ENCODE measurements at places on chromosomes 1 and 21.

- no peak for DNase-seq
These were observed 1.9 kb downstream of the PSMB4 start for GRCh38 chr1:151401125-151401788.

DNA sequence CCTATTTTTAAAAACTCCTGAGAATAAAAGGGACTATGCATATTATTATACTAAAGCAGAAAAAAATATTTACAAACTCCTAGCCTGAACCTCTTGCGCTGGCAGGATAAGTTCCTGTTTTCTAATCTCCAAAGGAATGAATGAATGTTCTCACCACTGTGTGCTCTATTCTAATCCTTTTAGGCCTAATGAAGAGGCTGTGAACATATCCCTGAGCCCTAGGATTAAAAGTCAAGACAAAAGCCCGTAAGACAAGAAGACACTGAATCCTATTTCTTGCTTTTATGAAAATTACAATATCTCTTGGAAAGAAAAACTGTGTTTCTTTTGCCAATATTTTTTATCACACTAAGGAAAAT lies 317.5 kb downstream of the HHAT start:
- no peak for DNase-seq

GRCh38 chr1:3014050-3014440 lies 7.2 kb upstream of the ACTRT2 start:
- no peak for DNase-seq

- no peak for DNase-seq
These were observed 40.4 kb downstream of the KRTAP10-1 start for GRCh38 chr21:44499631-44500030.

DNA sequence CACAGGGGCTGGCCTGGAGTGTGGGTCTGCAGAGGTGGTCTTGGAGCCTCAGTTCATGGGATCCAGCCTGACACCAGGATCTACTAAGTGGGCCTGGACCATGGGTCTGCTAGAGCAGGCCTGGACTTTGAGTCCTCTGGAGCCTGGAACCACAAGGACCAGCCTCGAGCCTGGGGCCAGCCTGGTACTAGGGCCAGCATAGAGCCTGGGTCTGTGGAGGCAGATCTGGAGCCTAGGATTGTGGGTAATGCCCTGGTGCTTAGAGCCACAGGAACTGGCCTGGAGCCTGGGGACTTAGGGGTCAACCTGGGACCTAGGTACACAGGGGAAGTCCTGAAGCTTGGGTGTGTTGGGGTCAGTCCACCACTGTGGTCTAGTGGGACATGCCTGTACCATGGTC lies 12.7 kb downstream of the LORICRIN start:
- DNase-seq: no peak

DNA sequence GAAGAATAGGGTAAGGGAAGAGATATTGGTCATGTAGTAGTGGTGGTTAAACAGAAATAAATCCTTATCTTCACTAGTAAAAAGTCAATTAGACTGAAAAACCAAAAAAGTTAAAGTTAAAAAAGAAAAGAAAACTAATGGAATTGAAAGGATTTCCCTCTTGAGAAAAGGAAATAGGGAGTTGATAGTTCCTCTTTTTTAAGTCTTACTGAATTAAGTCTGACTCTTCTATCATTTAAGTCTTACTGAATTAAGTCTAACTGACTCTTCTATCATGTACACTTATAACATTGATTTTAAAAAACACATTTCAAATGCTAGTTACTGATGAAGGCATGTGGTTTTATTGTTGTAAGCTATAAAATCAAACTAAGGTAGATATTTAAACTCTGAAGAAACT lies 49.5 kb upstream of the TENT5C start:
- no peak for DNase-seq

- no peak for DNase-seq
These were observed 38.9 kb upstream of the H6PD start for GRCh38 chr1:9195651-9196050.

GRCh38 chr21:26826801-26827200 lies 18.4 kb downstream of the ADAMTS1 start:
- DNase-seq: no peak

DNA sequence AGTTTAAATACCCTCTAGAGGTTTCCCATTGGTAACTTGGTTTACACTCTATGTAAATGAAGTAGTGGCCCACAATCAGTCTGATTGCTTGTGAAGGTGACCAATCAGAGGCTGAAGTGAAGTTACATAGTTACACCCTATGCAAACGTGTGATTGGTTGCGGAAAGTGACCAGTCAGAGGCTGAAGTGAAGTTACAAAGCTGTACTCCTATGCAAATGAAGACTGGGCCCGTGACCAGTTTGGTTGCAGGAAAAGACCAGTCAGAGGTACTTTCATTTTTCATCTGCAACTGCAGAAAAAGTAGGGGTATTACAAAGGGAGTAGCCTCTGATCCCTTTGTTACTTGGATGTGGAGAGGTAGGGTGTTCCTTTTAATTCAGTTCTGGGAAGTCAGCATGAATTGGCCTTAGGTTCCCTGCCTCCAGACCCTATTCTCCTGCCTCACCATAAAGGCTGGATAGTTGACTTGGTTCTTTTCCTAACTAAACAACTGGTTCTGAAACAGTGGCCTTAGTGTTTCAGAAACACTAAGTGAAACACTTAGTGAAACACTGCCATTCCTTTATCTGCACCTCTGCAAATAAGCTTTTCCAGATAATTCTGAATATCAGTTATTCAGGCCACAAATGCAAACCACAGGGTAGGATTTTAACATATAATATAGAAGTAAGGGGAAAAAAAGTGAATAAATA lies 39.3 kb downstream of the MAGI3 start:
- DNase-seq: no peak

GRCh38 chr1:239811211-239811885 lies 280.3 kb upstream of the FMN2 start:
- DNase-seq: peak; percentile 47

- DNase-seq: no peak
These were observed 5.9 kb upstream of the SIPA1L2 start for GRCh38 chr1:232635778-232636356.

DNA sequence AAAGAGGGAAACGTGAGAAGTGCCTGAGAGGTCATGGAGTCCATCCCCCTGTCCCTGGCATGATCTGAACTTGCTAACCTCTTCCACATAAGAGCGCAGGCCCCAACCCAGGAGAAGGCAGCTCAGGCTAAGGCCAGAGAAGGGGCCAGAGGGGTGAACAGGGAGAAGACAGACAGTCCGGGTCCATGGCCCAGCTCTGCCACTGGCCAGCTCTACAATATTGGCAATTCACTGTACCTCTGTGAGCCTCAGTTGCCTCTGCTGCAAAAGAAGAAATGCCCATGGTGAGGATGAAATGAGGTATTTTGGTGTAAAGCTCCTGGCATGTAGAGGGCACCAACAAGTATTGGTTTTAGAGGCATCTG lies 72.3 kb downstream of the CAMK2N1 start:
- no peak for DNase-seq

DNA sequence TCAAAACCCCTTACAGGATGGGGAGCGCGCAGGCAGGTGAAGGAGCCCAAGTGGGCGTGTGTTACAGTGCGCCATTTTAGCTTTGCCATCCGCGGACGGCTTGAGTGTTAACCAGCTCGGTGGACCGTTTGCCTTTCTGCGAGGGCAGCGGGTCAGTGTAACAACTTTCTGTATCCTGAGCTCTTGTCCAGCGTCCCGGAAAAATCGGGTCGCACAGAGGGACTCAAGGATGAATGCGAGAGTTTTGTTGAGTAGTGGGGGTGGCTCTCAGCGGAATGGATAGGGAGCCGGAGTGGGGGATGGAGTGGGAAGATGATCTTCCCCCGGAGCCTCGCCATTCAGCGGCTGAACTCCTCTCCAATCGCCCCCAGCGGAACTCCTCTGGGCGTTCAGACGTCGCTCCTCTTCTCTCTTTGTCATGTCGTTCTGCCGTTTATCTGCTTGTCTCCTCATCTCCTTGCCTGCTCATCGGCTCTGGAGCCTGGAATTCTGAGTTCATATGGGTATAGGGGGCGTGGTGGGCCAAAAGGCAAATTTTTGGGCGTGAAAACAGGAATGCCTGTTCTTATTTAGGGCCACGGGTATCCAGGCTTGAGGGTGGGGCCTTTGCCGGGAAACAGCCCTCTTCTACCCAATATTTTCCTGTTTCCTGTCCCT lies 295.4 kb downstream of the CTH start:
- DNase-seq: no peak

GRCh38 chr1:216793303-216793702 lies 70.1 kb upstream of the ESRRG start:
- no peak for DNase-seq

- peak; percentile 48 for DNase-seq
These were observed 2.3 kb downstream of the ANP32E start for GRCh38 chr1:150233359-150234308.

DNA sequence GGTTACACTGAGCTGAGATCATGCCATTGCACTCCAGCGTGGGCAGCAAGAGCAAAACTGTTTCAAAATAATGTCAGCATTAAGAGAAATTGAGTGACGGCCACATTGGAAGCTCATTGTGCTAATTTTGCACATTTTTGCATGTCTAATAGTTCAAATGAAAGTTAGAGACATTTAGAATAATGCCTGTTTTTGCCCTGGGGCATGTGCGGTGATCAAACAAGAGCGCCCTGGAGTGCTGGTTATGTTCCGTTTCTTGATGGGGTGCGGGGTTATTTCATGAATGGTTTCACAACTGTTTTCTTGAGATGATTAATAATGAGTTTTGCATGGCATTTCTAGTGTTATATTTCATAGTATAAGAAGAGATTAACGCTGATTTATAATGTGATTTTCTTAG lies 13.1 kb downstream of the OR2T11 start:
- DNase-seq: no peak

- no peak for DNase-seq
These were observed 38.1 kb downstream of the TRPM2 start for GRCh38 chr21:44391345-44392091.

DNA sequence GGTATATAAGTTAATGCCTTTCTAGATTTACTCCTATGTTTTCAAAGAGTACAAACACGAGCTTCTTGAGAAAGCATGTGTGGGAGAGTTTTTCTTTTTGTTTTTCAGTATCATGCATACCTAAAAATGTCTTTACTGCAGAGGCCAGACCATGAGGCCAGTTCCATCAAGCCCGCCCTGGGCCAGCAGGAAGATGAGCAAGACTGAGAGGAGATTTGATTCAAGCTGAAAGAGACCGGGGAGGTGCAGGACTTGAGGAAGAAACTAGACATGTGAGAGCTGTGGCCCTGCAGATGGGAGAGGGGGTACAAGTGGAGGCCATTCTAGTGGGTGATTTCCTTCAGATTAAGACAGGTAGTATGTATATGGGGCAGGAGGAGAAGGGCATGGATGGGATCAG lies 33.4 kb upstream of the NTPCR start:
- DNase-seq: no peak

GRCh38 chr1:183635099-183635605 lies 431 bp downstream of the ARPC5 start:
- no peak for DNase-seq

DNA sequence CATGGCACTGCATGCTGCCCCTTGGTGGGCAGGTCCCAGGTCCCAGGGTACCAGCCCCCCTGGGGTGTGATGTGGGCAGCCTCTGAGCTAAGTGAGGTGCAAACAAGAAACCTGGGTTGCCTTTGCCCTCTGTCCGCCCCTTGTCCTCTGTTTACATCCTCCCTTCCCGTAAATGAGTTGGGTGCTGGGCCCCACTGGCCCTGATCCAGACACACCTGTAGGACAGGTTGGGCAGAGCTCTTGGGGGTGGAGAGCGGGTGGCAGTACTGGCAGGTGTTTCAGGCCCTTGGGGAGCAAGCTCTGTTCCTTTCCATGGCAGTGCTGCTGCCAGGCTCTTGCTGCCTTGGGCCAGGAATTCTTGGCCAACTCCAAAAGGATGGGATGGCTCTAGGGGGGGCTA lies 35.8 kb downstream of the ELF3 start:
- DNase-seq: no peak

- no peak for DNase-seq
These were observed 43.7 kb downstream of the BTBD8 start for GRCh38 chr1:92123868-92124267.

- no peak for DNase-seq
These were observed 90.5 kb upstream of the TLR5 start for GRCh38 chr1:223233410-223234169.

GRCh38 chr1:1032424-1032823 lies 12.5 kb downstream of the AGRN start:
- DNase-seq: no peak

- DNase-seq: no peak
These were observed 164.4 kb downstream of the USH2A start for GRCh38 chr1:216258856-216259255.

GRCh38 chr1:232509570-232509969 lies 120.4 kb downstream of the SIPA1L2 start:
- no peak for DNase-seq

GRCh38 chr1:110091791-110092190 lies 20.5 kb upstream of the UBL4B start:
- DNase-seq: no peak

GRCh38 chr1:101313356-101313755 lies 76.5 kb downstream of the S1PR1 start:
- no peak for DNase-seq

- no peak for DNase-seq
These were observed 6.5 kb upstream of the IGSF3 start for GRCh38 chr1:116674011-116674531.

GRCh38 chr1:200706111-200706814 lies 32.4 kb upstream of the CAMSAP2 start:
- no peak for DNase-seq

GRCh38 chr1:152451254-152451653 lies 37.2 kb upstream of the CRNN start:
- DNase-seq: no peak

GRCh38 chr21:37408464-37409193 lies 42.1 kb downstream of the DYRK1A start:
- no peak for DNase-seq

- DNase-seq: no peak
These were observed 80.5 kb downstream of the PRKAB2 start for GRCh38 chr1:147091801-147092200.

GRCh38 chr1:17798799-17799382 lies 43.8 kb downstream of the ACTL8 start:
- no peak for DNase-seq

DNA sequence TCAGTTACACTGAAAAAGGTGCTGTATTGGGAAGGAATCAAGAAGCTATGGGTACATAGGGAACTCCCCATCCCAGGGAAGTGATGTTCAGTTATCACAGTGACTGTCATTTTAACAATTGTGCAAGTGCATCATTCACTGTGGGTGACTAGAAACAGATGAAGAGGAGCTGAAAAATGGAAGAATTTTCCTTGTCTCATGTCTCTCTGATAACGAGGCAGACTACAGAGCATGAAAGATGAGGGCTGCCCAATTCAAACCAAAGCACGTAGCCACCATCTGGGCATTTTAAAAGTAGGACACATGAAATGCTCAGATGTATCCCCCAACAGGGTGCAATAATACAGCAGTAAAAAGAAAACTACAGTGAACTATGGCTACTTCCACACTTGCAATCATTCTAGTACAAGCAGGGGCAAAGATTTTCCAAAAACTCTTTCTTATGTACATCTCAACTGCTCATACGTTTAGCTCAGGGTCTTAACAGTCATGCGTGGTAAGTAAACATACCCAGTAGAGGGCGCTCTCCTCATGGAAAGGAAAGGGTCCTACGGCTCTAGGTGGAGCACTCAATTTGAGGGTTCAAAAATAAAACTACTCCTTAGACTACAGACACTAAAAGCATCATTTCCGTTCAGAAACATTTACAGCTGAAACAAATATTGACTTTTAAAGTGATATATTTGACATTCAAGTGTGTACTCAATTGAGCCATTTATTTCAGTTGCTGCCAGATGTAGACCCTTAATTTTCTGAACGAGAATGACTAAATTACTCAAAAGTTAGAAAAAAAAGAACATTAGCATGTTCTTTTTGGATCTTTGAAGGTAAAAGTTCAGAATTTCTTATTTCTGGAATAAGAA lies 143.2 kb downstream of the KCTD3 start:
- no peak for DNase-seq
